ENCODE measurements at places on chromosomes 7 and 10.
A peak's percentile ranks its signal among the peaks of the same experiment; 100 is the strongest.

DNA sequence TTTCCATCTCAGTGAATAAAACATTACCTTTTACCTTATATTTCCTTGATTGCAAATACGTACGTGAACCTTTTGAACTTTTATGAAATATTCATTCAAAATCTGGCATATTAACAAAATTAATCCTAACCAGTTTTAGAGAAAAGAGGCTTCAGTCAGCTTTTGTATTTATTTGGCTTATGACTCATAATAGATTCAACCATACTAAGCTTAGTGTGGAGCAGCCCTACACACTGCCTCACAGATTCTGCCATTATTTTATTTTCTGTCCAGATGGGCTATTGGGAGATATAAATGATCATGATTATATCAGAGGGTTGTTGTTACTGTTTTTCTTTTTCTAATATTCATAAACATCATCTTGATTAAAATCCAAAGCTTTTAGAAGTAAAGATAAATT is 325.5 kb downstream of the GPR37 start:
- no peak for DNase-seq

DNA sequence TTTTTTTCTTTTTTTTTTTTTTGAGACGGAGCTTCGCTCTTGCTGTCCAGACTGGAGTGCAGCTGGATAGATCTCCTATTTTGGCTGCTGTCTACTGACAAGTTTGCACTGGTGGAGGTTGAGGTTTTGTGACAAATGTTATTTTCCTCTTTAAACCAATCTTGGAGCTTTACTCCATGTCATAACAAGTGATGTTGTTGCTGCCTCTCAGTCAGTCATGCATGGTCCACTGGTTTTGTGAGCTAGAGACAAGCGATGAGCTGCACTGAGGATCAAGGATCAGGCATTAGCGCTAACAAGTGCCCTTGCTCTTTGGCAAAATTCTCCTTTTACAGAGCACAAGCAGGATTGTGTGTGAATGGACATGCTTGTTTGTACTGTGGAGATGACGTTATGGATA is 805 bp upstream of the WDFY4 start:
- no peak for DNase-seq

GRCh38 chr7:77288676-77289320 is 89.2 kb upstream of the FGL2 start:
- DNase-seq, result no peak

DNA sequence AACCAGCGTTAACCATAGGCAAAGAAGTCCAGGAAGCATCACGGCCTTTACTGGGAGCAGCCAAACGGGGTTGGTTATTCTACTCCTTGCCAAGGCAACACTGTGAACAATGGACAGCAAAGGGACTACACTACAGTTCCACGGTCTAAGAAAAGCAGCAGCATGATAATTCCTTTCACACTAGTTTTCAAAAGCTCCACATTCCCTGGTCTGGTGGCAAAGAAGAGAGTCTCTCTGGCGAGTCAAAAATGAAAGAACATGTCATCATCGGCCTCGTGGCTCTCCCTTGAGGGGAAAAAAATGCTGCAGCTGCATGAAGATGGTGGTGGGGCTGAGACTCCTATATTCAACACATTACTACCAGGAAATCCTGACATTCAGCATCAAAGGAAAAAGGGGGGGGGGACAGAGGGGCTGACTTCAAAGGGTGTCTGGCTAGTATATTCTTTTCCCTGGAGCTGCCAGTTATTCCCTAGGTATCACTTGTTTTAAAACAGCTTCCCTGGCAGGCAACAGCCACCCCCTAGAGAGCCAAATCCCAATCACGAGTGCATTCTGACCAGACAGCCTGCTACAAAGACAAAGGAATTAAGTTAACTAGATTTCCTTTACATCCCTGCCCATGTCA is 49.1 kb downstream of the SLC37A3 start:
- DNase-seq, result no peak

- no peak for DNase-seq
Observed at GRCh38 chr7:106038916-106039315, 73.2 kb downstream of the SYPL1 start.

GRCh38 chr10:4270116-4270515 is 485.1 kb upstream of the KLF6 start:
- DNase-seq, result no peak

- DNase-seq, result peak; percentile 77
Observed at GRCh38 chr7:98802088-98802780, 67.6 kb downstream of the TMEM130 start.

GRCh38 chr10:91487911-91488582 is 77.9 kb downstream of the HECTD2 start:
- no peak for DNase-seq

DNA sequence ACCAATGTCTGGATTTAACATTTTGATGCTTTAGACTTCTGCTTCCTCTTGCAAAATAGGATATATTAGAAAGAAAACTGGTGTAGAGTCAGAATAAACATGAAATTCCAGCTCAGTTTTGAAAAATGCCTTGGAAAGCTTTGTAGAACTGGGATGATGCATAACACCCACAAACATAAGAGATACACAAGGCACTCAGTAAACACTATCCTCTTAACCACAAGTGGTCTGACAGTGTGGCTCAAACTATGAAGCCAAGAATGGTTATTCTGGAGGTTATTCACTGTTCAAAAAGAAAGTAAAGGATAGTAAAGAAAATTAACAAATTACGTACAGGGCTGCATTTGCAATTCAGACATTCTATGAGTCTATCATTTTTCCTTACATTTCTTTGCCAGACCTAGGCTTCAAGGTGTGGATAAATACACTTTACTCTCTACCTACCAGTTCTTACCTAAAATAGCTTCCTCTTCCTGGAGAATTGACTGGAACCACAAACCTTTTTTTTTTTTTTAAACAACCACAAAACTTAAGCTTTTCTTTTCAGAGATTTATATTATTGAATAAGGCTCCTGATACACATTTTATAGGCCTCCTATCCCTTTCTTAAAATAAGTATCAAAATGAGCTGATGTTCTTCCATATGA is 9.0 kb upstream of the RSBN1L start:
- no peak for DNase-seq

GRCh38 chr10:114386452-114386851 is 17.9 kb downstream of the AFAP1L2 start:
- DNase-seq, result no peak

DNA sequence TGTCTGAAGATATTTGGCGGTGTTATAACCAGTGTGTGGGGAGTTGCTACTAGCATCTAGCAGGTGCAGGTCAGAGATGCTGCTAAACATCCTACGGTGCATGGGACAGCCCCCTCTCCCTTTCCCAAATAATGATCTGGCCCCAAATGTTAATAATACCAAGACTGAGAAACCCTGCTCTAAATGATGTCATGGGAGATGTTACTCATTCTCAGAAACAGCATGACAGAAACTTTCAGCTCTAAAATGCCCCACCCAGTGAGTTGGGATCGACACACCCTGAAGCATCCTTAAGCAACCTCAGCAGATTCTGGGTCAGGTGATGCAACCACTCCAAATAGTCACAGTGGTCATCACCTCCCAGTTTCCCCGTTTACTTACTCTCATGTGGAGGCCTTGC is 108.8 kb upstream of the MPP7 start:
- no peak for DNase-seq

DNA sequence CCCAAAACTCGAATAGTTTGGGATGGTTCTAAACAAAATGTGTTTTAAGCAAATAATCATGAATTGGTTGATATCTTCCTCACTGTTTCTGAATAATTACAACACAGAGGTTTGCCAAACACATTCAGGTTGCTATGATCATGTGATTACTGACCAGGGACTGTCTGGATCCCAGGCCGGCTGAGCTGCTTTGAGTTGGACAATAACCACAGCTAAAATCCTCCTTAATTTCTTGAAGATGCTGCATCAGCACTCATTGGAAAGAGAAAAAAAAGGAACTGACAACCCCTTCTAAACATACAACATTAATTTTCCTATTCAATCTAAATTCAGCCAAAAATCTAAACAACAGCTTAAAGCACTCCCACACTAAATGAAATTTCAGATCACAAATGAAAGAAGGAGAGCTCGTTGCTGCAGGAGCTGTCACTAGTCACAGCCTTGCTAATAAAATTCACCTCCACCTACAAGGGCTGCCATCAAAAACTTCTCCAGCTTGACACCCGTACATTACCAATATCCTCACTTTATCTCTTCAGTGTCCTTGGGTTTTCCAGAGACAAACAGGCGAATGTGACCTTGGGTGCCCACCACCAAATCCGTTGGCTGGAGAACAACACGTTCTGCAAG is 560.2 kb downstream of the KCNMA1 start:
- no peak for DNase-seq

DNA sequence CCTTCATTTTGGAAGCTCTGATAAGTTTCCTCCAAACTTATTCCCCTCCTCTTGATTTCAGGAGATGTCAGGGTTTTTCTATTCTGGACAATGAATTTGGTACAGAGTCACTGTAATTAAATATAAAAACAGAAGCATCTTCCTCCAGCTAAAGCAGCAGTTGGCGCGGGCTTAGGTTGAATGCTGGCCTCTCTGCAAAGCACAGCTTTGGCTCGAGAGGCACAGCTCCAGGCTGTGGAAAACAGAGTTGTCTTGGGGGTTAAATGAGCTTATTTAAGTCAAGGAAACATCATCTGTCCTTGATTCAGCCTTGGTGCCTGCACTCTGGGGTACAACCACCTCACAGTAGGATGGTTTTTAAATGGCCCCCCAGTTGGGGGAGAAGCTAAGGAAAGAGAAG is 35.0 kb upstream of the PDCD4 start:
- no peak for DNase-seq

GRCh38 chr7:43631559-43631958 is 48.7 kb downstream of the STK17A start:
- no peak for DNase-seq

DNA sequence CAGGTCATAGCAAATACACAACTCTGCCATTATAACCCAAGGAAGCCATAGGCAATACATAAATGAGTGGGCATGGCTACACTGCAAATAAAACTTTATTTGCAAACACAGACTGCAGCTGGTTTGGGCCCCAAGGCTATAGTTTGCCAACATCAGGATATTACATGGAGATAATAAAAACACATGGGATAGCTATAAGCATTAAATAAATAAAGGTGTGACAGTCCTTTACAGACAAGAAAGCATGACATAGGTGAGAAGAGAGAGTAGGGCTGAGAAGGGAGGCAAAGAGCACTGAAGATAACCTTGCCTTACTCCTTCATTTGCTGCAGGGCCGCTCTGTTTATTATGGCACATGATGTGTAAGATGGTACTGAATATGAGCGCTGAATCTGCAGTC is 135.1 kb upstream of the GHITM start:
- DNase-seq, result no peak

- DNase-seq, result no peak
Observed at GRCh38 chr7:44738051-44738723, 10.5 kb upstream of the ZMIZ2 start.

GRCh38 chr7:142863891-142864685 is 9.2 kb downstream of the EPHB6 start:
- DNase-seq, result no peak

GRCh38 chr7:105769901-105770628 is 106.3 kb downstream of the ATXN7L1 start:
- peak; percentile 18 for DNase-seq

DNA sequence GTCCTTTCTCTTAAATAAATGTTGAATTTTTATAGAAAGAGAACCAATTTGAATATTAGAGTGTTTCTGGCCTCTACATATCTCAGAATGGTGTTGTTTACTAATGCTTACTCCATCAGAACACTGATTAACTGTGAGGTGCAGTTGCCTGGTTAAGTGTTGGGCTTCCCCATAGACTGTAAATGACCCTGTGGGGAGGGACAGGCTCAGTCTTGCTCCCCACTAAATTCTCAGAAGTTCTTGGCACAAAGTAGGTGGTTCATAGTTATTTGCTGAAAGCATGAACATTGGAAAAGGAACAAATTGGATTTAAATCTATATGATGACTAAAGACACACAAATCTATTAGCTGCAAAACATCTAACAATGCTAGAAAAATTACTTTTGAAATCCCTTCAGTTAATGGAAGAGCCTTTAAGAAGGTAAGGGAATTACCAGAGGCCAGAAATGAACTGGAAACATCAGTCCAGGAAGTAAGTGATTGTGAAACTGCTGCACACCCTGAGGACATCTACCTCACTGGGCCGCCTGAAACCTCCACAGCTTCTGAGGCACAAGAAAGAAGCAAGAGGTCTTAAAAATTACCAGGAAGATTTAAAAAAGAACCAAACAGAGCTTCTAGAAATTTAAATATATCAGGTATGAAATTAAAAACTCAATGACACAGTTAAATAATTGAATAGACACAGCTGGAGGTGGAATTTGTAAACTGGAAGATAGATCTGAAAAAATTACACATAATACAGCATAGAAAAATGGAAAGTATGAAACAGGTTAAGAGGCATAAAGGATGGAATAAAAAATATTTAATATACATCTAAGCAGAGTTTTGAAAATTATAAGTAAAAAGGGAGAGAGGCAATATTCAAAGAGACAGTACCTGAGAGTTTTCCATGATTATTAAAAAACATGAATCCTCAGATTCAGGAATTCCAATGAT is 17.8 kb upstream of the COMTD1 start:
- no peak for DNase-seq

- no peak for DNase-seq
Observed at GRCh38 chr7:16071246-16071857, 350.0 kb downstream of the CRPPA start.

DNA sequence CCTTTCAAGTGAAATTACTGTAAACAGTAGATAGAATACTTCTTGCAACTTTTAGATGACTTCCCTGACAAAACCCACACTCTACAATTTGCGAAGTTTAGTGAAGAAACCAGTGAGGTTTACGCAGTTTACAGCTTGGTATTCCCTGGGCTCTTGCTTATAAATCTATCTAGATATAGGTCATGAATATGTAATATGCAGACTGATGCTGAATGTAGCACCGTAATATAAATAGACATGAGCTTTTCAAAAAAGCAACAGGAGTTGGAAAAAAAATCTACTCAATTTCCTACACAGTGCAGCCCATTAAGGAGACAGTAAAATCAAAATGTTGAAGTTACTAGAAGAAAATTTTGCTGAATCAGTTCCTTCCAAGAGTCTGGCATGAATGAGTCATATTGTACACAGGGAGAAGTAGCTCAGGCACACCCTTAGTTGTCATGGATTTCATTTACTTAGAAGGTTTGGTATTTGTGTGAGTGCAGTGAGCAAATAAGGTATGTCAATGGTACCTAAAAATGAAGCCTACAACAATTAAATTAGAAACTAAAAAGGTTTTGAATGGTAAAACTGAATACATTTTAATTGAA is 67.7 kb upstream of the NEUROD6 start:
- no peak for DNase-seq

DNA sequence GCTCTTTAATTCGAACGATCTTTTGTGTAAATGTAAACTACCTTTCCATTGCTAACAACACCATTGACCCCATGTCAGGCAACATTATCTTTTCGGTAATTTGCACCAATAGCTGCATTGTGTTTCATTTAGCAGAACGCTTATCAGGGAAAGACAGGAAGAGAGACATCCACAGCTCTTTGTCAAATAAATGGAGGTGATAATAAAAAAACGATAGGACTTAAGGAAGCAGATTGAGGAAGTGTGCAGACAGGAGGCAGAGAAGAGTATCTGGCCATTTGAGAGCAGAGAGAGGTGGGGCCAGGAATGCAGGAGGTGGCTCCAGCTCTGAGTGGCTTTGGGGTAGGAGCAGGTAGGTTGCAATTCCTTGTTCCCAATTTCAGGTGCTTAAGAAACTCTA is 37.5 kb upstream of the ADARB2 start:
- no peak for DNase-seq
